BJ (cell line): ENCODE measurements at places on chromosomes 12 and 14. TPM values are rescaled to one million over a fixed set of nuclear protein-coding genes. Genes with fewer than 3 reads are reported as not detected.

The GLI1 gene
- 5.9 and 9.0 TPM in 2 replicates for polyA plus RNA-seq

The CARMIL3 gene
- 0.02 and 0.04 TPM in 2 replicates for polyA plus RNA-seq

The TAS2R42 gene
- not detected in 2 replicates for polyA plus RNA-seq

The RIPK3 gene
- polyA plus RNA-seq: 4.3 and 4.4 TPM in 2 replicates

The SLC38A4 gene
- 7.4 and 9.2 TPM in 2 replicates for polyA plus RNA-seq

The MYH7 gene
- not detected in 2 replicates for polyA plus RNA-seq

The BIN2 gene
- polyA plus RNA-seq: not detected in 2 replicates
